ENCODE measurements at places on chromosomes 7 and 10. TPM values are rescaled to one million over a fixed set of nuclear protein-coding genes. Genes with fewer than 3 reads are reported as not detected.

Gene PPRC1
- 23.8 TPM for total RNA-seq

Gene ZNF488
- total RNA-seq: 0.14 TPM

DNA sequence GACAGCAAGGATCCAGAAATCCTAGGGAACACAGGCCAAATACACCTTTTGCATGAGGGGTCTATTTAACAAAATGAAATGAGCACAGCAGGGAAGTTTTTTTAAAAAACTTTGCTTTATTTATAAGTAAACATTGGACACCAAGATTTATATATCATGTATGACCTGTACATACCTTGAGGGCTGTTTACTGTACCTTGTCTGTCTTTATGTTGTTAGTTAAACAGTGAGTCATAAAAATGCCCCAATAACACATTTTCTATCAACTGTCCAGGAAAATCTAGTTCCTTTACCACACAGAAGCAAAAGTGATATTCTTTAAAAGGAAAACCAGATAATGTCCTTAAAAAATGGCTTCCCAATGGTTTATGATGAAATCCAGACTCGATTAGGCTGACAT lies 45.1 kb upstream of the AGR3 start:
- no peak overlapping the region for H3K27ac ChIP-seq
- no peak overlapping the region for H3K4me3 ChIP-seq
- H3K27me3 ChIP-seq: no peaks in the 10 kb centered on the region
- DNase-seq: no peak

DNA sequence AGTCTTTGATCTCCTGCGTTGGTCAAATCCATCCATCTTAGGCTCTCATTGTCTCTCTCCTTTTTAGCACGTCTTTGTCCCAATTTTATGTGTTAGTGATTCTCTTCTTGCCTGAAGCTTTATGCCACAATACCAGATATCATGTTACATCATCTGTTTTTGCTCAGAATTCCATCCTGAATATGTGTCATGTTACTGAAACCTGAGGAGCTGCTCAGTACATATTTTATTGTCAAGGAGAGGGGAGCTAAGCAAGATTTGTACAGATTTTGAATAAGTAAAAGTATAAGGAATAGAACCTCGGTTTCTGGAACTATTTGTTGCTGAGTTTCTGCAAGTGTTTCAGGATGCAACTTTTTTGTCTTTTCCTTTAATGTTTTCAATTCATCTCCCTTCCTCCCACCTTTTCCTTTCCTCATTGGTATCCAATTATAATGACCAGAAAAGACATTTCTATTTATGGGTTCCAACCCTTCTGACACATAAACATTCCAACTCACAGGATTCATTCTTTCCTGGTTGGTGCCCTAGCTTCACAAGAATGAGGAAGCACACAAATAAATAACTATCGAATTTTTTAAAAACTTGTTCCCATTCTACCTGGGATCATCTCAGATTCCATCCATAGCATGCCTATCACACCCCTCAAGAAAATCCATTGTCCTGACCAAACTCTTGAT lies 291.8 kb downstream of the CRPPA start:
- H3K27me3 ChIP-seq: no peaks in the 10 kb centered on the region
- no peak overlapping the region for H3K4me3 ChIP-seq
- DNase-seq: no peak
- H3K4me1 ChIP-seq: no peaks in the 10 kb centered on the region

- no peak overlapping the region for H3K27ac ChIP-seq
- H3K36me3 ChIP-seq: no peaks in the 10 kb centered on the region
- no peak overlapping the region for H3K4me3 ChIP-seq
These were observed 23.2 kb downstream of the NT5C3A start for GRCh38 chr7:33039257-33039902.

GRCh38 chr10:58826694-58827093 lies 314.0 kb downstream of the BICC1 start:
- H3K4me3 ChIP-seq: no peak overlapping the region
- H3K27me3 ChIP-seq: no peaks in the 10 kb centered on the region
- H3K27ac ChIP-seq: no peak overlapping the region
- DNase-seq: no peak
- H3K36me3 ChIP-seq: no peaks in the 10 kb centered on the region
